Hypothalamus (tissue), 51 donors: ENCODE measurements at places on chromosomes 3 and 15.
A peak's percentile ranks its signal among the peaks of the same experiment; 100 is the strongest.

GRCh38 chr3:174198199-174198598 lies 660.9 kb upstream of the NAALADL2 start:
- DNase-seq, result no peak

DNA sequence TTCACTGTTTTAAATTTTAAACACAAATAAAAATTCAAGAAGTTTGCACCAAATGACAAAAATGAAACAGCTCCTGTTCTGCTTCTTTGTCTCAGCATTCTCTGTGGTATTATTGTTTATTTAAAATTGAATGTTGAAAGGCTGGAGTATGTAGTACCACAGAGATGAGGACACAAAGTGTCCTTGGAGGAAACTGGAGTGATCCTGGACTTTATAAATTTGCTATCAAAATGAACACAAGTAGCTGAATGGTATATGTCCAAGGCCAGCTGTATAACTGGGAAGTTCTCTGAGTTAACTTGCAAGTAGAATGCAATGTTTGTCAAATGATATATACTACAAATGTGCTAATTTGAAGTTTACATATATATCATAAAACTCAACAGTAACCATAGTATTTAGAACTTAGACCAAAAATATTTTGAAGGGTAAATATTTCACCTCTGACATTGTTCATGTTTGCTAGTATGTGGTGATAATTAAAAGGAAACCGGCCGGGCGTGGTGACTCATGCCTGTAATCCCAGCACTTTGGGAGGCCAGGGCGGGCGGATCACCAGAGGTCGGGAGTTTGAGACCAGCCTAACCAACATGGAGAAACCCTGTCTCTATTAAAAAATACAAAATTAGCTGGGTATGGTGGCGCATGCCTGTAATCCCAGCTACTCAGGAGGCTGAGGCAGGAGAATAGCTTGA lies 12.3 kb downstream of the BTLA start:
- DNase-seq, result no peak

- DNase-seq, result no peak
Measured at GRCh38 chr15:28892789-28893610, 7.2 kb downstream of the APBA2 start.

DNA sequence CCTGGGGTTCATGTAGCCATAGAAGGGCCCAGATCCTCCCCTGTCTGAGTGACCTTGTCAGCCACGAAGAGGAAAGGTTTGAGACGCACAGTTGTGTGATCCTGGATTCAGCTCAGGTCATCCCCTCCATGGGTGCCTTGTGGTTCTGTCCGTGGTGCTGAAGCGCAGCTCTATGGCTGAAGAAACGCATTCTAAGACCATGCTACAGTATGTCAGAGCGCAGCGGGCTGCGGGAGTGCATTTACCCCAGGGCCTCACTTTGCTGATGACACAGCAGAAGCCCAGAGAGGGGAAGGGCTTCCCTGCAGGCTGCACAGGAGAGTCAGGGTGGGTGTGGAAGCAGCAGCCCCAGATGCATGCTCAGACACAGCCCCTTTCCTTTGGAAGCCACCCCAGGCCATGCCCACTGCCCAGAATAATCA lies 68.8 kb upstream of the IQSEC1 start:
- no peak for DNase-seq

DNA sequence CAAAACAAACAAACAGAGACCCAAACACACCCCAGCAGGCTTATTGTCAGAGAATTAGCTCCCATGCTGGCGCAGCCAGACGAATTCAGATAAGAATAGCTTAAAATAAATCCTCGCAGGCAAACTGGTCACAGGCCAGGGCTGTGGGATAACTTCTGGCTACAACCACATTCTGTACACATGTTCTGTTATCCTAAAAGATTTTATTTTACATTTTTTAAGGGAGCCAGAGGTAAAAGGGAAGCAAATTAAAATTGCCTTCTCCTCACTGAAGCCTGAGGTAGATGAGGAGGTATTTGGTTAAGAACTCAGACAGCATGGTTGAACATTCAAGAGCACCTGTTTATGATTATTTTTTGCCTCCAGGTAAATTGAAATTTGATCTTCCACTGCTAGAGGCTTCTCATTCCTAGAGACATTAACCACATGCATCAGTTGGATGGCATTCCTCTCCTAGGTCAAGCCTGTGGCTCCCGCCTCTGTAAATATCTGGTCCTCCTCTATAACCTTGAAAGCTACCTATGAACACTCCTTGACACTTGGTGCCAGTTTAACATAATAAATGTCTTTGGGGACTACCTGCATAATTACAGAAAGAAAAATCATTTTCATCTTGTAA lies 190.3 kb downstream of the SATB1 start:
- DNase-seq, result no peak

DNA sequence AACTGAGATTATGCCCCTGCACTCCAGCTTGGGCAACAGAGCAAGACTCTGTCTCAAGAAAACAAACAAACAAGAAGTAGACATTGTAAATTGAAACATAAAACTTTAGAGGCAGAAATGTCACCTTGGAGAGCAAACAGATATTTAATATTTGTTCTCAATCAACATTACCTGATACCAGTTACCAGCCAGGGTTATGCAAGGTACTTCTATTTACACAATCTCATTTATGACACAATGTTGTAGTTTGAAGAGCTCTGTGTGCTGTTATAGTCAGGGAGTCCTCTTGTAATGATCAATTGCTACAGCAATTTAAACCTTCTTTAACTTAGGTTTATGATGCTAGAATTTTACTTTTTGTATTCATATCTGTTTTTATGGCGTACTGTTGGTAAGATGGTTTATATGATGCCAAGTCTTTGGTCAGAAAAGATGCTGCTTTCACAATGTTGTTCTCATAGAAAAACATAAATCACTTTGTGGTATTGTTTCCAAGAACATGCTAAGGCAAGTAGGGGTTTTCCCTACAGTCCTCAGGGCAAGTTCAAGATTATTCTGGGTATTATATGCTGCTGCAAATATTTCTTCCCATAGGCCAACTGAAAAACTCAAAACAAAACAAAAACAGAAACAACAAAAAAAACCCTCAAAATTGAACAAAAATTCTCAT lies 173.5 kb downstream of the TNIK start:
- no peak for DNase-seq

GRCh38 chr3:101383656-101384055 lies 63.3 kb upstream of the IMPG2 start:
- no peak for DNase-seq

DNA sequence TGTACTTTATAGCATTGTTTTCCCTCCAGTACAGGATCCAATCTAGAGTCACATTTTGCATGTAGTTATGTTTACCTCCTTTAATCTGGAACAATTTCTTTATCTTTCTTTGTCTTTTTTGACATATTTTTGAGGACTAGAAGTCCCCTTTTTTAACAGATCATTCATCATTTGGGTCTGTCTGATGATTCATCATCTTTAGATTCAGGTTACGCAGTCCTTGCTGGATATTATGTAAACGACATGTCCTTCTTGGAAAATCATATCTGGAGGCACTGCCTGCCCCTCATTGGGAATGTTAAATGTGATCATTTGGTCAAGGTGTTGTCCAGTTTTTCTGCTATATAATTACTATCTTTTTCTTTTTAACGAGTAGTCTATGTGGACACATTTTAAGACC lies 18.3 kb downstream of the TGM4 start:
- no peak for DNase-seq

GRCh38 chr3:192482809-192483208 lies 244.5 kb downstream of the FGF12 start:
- DNase-seq, result no peak

DNA sequence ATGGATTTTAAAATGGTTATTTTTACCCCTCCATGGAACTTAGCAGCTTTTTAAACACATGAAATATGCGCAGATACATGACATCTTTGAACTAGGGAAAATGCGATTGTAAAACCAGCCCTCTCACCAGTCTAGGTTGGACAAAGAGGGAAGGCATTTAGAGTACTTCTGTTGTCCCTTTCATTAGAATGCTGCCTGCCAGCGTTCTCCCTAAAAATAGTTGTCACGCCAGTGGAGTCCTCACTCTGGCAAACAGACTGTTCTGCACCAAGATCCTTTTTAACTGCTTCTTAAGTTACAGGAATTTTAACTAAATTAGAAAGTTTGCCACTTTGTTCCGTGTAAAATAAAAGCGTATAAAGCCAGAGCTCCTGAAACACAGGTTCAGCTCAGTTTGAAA lies 295.3 kb downstream of the VPS13C start:
- no peak for DNase-seq

DNA sequence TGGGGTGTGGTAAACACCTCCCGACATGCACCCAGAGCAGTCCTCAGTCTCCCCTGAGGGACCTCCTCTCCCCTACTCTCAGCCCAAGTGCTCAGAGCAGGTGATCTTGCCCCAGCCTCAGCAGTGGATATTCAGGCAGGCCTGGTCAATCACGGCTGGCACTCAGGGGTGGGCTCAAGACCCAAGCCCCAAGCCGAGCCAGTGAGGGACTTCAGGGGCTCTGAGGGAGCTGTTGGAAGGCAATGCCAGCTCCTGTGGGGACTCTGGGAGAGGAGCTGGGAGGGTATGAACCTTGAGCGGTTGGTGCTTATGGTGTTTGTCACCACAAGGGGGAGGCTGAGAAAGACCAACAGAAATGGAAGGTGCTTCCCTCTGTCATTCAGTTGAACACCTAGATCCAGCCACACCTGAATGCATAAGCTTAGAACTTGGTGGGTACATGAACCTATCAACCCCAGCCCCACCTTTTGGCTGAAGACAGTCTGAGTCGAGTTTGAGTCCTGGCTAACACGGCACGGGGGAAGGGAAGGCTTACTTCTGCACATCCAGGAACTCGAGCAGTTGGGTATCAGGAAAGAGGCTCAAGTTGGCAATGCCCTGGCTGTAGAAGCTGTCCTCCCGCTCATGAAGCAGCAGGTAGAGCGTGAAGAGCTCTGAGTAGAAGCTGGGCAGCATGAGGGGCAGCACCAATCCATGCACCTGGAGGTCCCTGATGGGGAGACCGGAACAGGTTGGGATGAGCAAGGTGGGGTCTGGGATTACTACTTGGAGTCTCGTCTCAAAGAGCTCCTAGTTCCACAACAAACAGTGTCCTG lies 19.2 kb downstream of the ALS2CL start:
- DNase-seq, result no peak

DNA sequence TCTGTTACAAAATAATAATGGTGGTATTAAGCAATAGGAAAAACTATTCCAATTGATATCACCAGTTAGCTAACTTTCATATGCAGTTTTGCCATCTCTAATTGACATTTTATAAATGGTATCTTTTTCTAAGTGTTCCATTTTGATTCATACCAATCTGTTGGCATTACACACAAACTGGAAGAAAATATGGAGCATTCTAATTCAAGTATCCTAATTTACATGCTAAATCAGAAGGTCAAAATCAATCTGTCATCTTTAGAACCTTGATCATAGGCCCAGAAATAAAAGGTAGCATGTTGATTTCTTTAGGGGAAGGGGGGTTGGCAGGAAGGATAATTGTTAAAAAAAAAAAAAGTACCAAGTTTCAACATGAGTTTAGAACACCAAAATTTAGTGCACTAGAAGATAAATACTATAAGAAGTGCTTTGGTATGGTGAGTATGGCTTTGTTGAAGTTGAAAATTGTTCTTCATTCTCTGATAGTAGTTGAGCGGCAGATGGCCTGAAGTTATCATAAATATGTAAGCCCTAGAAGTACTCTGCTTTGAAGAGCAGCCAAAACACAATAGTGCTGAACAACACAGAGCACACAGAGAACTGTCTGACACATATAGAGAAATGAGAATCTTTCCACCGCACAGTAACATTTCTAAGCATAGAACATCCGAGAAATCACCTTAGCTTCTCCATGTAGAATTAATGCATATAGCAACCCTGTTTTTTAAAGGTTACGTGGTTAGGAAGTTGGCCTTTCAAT lies 130.1 kb downstream of the TAFA4 start:
- no peak for DNase-seq

- DNase-seq, result no peak
Measured at GRCh38 chr3:123498761-123499160, 49.9 kb upstream of the ADCY5 start.

DNA sequence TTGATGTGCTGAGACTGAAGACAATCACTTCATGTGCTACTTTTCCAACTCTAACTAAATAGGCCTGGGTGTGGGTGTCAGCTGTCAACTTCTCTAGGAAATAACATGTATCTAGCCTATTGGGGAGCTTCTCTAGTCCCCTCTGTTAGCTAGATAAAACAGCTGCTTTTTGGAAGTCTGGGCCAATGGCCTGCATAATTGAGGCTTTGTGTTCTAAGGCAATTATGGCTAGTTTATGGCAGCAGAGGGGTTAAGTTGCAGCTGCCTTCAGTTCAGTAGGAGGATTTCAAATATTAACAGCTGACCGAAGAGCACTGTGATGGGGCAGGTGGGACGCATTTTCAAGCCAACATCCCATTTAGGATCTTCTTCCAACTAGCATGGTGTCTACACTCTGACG lies 6.4 kb downstream of the COL8A1 start:
- no peak for DNase-seq

DNA sequence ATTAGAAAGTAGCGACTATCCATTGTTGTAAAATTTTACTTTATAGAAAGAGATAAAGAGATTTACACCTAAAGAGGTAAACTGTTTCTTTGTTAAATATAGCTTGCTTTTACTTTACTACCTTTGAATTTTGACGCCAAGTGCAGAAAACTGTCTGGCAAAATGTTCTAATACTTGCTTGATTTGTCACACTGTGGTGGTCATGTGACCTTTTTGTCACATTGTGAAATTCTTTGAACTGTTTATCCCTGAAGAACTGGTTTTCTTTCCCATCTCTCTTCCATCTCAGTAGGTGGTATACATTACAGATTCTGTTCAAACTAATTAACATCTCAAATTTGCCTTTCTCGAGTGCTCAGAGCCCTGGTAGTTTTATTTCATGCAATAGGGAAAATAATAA lies 327.4 kb downstream of the NAALADL2 start:
- no peak for DNase-seq

DNA sequence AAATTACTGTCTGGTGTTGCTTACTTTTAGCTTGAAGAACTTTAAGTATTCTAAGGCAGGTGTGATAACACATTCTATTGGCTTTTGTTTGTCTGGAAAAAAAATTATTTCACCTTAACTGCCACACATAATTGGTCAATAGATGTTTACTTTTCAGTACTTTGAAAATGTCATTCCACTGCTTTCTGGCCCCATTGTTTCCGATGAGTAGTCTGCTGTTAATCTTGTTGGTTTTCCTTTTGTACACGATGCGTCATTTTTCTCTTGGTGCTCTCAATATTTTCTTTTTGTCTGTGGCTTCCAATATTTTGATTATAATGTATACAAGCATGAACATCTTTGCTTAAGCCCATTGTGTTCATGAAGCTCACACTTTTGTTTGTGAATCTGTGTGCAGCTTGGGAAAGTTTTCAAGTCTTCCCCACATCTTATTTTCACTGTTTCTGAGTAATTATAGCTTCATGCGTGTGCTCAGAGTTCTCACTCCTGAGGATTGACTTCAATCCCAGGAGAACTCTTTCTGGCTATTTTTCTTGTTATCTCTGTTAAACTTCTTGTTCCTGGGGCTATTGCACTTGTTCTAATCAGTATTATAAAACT lies 664.7 kb downstream of the IGSF11 start:
- no peak for DNase-seq

GRCh38 chr3:14452740-14453710 lies 50.6 kb downstream of the SLC6A6 start:
- peak; percentile 60 for DNase-seq
